Stimulated activated CD4-positive, alpha-beta T cell treated with anti-CD3 and anti-CD28 coated beads, Interleukin-4, amount 100 ng/mL, for 24 hours (primary cell): ENCODE measurements at places on chromosomes 2 and 18.

GRCh38 chr2:95344215-95344583, 47.1 kb downstream of the KCNIP3 start:
- no peak for DNase-seq

GRCh38 chr2:240983361-240983995, 14.9 kb upstream of the SNED1 start:
- DNase-seq = no peak

- no peak for DNase-seq
Observed at GRCh38 chr2:122570641-122571040, 815.2 kb downstream of the TSN start.

DNA sequence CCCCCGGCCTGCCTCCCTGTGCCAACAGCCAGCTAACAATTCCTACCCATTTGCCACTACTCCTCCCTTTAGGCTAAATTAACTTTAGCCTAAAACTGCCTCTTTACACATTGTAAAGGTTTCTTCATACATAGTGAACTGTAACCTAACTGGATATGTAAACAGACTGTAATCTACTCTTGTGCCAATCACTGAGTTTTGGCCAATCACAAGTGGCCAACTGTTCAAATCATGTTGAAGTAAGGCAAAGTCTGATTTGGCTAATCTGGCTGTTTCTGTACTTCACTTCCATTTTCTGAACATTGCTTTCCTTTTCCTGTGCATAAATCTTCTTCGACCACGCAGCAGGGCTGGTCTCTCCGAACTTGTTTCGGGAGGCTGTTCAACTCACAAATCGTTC, 103.6 kb upstream of the LYPD6 start:
- DNase-seq = no peak

DNA sequence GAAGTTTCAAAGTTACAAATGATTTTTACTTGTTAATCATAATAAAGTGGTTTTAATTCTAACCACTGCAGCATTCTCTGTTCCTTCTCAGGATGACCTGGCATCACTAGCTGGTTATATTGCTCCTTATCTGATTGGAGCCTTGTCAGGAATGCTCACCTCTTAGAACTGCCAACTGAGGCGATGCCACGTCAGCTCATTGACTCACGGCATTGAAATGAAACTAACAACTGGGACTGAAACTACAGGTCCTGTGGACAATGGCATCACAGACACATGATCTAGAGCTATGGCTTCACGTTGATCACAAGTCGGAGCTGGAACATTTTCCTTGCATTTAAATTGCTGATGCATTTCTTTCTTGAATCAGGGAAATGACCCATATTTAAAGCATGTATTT, 54.9 kb upstream of the MAP2 start:
- DNase-seq = no peak
